Anterior cingulate cortex (tissue), 58 donors: ENCODE measurements at places on chromosomes 7 and 10.

GRCh38 chr10:103837370-103838069 lies 17.9 kb downstream of the SH3PXD2A start:
- DNase-seq = no peak

GRCh38 chr10:8138471-8138870 lies 84.0 kb downstream of the GATA3 start:
- DNase-seq = no peak

DNA sequence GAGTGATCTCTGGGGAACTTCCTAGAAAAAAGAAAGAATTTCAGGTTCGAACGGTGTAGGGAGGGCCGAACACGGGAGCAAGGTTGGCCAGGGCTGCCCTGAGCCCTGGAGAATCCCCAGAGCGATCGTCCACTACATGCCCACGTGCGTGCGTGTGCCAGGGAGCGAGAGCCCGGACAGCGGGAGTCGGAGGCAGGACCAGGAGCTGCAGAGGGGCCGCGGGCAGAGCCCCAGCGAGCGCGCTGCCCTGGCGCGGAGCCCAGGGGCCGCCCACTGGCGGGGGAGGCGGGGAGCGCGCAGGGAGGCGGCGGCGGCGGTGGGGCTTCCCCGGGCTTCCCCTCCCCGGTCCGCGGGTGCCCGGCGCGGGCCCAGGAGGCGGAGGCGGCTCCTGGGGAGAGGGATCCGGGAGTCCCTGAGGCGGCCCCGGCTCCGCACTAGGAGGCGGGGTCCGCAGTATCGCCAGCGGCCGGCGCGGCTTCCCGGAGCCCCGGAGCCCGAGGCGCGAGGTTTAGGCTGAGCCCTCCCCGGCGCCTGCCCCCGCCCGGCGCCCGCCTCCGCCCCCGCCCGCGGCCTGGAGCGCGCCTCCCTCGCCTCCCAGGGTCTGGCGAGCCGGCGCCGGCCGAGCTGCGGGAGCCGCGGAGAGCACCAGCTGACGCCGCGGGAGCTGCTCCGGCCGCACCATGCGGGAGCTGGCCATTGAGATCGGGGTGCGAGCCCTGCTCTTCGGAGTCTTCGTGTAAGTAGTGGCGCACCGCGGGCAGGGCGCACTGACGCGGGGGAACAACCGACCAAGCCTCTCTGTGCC lies at the start of gene PLPP4:
Gene PLPP4 (plus strand): TSS at position 602 of the 805 bp plus-strand sequence. CDS start 79 bp downstream, at position 681.
- peak; percentile 22 for DNase-seq

GRCh38 chr10:101993221-101993620 lies 62.8 kb downstream of the ARMH3 start:
- DNase-seq = no peak

- DNase-seq = no peak
Measured at GRCh38 chr10:1410469-1411395, 326.6 kb downstream of the ADARB2 start.

GRCh38 chr10:130634816-130635215 lies 498.6 kb downstream of the GLRX3 start:
- no peak for DNase-seq

GRCh38 chr10:87923233-87923632 lies 59.8 kb downstream of the PTEN start:
- no peak for DNase-seq

GRCh38 chr10:13448216-13448615 lies 80.6 kb downstream of the BEND7 start:
- no peak for DNase-seq

- no peak for DNase-seq
Measured at GRCh38 chr7:121385056-121385799, 10.9 kb downstream of the FAM3C start.

DNA sequence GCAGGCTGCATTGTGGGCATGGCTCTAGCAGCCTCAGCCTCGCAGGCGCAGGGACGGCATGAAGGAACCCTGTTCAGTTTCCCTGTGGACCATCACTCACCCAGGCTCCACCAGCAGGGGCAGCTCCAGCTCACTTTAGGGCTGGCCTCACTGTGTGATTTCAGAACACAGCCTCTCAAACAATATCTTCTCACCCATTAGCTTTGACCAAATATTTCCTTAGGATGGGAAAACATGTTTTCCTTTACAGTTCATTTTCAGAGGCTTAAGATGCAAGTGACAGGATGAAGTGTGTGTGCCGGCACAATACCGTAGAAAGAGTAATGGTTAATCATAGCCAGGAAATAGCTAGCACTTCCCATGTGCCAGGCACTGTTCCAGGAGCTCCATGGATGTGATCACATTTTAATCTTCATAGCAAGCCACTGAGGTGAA lies 58.2 kb downstream of the LANCL2 start:
- no peak for DNase-seq

DNA sequence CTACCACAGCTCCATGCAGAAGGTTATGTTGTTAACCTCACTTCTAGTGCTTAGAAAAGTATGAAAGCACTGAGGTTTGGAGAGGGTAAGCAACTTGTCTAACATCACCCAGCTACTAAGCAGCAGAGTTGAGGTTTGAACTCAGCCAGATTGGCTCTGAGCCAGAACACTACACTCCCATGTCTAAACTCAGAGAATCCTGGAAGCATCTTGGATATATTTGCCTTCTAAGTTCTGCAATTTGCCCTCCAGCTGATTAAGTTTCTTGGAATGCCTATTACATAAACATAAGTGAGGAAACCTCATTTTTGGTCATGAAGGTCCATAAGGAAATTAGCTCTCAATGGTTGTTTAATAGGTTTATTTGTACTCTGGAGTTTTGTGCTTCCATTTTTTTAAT lies 78.1 kb upstream of the PHYHIPL start:
- no peak for DNase-seq

GRCh38 chr10:61708846-61709245 lies 46.1 kb downstream of the CABCOCO1 start:
- no peak for DNase-seq

DNA sequence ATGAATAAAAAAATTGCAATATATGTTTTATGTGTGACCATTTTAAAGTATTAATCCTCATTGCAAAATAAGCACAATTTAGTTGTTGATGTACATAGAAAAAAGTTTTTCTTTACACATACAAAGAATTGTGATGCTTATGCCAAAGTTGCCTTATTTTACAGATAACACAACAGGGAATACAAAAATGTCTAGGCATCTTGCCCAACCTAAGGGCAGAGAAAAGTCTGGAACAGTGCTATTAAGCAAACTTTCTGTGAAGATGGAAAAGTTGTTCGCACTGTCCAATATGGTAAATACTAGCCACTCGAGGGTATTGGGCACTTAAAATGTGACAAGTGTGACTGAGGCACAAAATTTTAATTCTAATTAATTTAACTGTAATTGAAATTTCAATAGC lies 190.2 kb upstream of the HGF start:
- no peak for DNase-seq

- DNase-seq = no peak
Measured at GRCh38 chr7:97439637-97440214, 292.2 kb upstream of the TAC1 start.

DNA sequence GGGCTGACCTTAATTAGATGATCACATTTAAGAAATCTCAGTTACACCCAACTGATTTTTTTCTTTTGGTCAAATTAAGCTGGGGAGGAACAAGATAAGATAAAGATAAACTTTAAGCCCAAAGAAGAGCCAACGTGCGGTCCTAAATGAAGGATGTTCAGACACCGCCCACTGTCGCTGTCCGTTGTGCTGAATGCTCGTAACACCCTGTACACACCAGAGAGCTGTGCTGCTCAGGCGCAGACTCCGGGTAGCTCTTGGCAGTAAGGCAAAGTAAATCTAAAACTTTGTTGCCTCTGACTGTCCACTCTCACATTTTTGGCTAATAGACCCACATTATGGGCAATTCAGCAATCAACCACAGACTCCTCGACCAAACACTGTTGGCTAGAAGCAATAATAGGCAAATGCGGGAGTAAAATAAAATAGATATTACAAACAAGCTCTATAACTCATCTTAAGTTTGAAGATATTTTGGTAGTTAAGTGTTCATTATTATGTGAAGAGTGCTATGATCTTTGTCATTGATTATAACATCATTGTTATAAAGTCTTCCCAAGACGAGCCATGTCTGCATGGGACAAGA lies 57.1 kb downstream of the PLPP4 start:
- DNase-seq = no peak

DNA sequence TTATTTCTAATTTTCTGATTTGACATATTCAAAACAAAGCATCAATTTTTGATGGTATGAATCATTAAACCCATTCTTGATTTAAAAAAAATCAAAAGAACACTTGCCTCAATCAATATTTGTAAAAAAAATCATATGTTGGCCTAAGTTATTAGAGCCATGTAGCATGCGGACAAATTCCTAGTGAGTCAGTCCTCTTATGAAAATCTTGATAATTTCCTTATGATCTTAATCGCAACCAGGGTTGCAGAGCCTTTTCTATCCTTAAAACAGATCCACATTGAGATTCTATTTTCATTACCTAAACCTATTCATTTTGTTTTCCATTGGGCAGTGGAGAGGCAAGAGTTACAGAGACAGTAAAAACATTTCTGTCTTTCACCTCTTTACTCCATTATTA lies 203.2 kb downstream of the ARL4A start:
- DNase-seq = no peak

GRCh38 chr7:41754046-41754445 lies 51.2 kb upstream of the INHBA start:
- DNase-seq = no peak

DNA sequence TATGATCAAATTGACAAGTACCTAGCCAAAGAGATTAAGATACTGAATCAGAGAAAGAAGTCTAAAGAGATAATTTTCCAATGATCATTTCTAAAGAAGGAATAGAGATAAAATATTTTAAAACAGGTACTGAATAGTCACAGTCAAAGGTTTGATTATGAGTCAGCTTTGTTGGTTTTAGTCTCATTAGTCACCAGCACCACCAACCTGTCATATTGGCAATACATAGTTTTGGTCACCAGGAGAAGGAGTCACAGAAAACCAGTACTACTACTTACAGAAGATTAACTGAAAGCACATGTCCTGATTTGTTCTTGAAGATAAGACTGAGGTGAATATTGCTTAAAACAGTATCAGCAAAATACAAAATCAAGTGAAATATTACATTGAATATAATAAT lies 34.6 kb downstream of the ZEB1 start:
- no peak for DNase-seq

- no peak for DNase-seq
Measured at GRCh38 chr7:30604901-30605300, 10.2 kb downstream of the GARS1 start.

- DNase-seq = no peak
Measured at GRCh38 chr7:27167916-27168264, 2.6 kb upstream of the HOXA9 start.

- DNase-seq = no peak
Measured at GRCh38 chr7:7491044-7491443, 44.6 kb downstream of the COL28A1 start.

GRCh38 chr7:83514977-83515376 lies 134.0 kb downstream of the SEMA3E start:
- DNase-seq = no peak

- DNase-seq = no peak
Measured at GRCh38 chr10:78976825-78977755, 91.7 kb upstream of the ZMIZ1 start.

DNA sequence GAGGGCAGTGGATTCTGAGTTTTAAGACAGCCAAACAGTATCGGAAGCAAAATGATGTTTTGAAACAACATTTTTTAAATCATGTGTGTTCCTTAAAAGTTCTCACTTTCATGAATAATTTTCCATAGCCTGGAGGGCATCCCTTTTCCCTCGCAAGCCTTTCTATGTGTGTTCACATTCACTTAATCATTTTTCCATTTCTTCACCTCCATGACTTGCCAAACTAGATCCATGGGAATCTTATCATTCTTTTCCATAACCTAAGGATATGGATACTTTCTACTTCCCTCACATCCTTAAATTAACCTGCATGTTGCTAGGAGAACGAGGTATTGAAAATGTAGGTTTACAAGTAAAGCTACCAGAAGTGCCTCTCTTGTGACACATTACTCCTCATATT lies 94.2 kb upstream of the NPVF start:
- no peak for DNase-seq

DNA sequence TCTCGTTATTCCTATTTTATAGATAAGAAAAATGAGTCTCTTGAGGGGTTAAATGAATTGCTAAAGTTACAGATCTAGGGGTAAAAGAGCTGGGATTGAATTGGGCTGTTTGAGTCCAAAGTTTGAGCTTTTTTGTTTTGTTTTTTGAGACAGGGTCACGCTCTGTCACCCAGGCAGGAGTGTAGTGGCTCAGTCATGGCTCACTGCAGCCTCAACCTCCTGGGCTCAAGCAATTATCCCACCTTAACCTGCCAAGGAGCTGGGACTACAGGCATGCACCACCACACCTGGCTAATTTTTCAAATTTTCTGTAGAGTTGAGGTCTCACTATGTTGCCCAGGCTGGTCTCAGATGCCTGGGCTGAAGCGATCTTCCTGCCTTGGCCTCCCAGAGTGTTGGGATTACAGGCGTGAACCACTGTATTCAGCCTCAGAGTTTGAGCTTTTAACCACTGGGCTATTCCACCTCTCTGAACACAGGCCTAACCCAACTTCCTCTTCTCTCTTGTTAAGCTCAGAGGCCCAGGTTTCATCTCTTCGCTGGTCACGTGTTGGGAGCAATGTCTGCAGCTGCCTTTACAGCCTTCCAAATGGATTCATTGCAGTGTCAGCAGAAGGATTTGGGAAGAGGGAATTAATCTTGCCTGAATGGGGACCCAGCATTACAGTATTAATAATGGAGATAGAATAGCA lies 8.0 kb downstream of the SUFU start:
- DNase-seq = no peak

GRCh38 chr7:5699467-5700384 lies 81.7 kb downstream of the RNF216 start:
- no peak for DNase-seq

- DNase-seq = no peak
Measured at GRCh38 chr10:3895045-3895631, 110.1 kb upstream of the KLF6 start.

- DNase-seq = no peak
Measured at GRCh38 chr7:34083440-34083839, 178.1 kb downstream of the BMPER start.

- no peak for DNase-seq
Measured at GRCh38 chr7:24227068-24227467, 56.9 kb upstream of the NPY start.

DNA sequence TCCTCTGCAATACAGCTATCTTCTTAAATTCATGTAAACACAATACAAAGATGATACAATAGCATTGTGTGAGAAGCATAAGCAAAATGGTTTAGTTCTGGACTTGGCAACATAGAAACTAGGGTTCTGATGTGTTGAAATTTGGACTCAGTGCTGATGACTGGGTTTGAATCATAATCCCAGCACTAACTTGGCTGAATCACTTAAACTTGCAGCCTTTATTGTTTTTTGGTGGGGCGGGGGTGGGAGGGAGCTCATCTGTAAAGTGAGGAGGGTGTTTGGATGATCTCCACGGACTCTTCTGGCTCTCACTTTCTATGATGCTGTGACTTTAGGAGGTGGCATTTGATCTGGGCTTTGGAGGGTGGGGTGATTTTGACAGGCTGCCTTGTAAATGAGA lies 158.2 kb downstream of the WNT2 start:
- no peak for DNase-seq

DNA sequence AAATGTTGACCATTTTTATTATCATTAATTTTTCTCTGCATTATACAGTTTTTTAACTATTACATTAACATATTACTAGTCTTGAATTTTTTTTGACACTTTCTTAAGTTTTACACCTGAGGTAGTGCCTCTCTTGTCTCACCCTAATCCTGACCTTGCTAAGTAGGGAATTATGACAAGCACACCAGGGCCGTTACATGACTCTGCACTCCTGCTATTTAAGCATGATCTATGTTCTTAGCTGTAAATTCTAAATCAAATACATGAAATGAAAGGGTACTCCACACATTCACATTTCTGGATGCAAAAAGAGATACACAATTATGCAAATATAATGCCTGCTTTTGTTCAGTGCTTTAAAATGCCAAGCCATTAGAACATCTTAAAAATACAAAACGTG lies 23.6 kb downstream of the CPVL start:
- no peak for DNase-seq
